ENCODE measurements at places on chromosomes 12 and 14.

- no peak for DNase-seq
Observed at GRCh38 chr14:100776681-100777365, 49.1 kb upstream of the MEG3 start.

GRCh38 chr12:29599381-29599780, 101.9 kb upstream of the OVCH1 start:
- DNase-seq: no peak

GRCh38 chr14:68510201-68511128, 282.4 kb downstream of the ZFP36L1 start:
- DNase-seq: no peak

GRCh38 chr12:97181571-97182265, 274.7 kb downstream of the NEDD1 start:
- DNase-seq: no peak

Measured in activated CD4-positive, CD25-positive, alpha-beta regulatory T cell treated with anti-CD3 and anti-CD28 coated beads, Interleukin-2, amount 50 U/mL, for 72 hours (primary cell).